CD4-positive, CD25-positive, alpha-beta regulatory T cell (primary cell): ENCODE measurements at places on chromosomes 16 and 17. TPM values are rescaled to one million over a fixed set of nuclear protein-coding genes. Genes with fewer than 3 reads are reported as not detected.

DNA sequence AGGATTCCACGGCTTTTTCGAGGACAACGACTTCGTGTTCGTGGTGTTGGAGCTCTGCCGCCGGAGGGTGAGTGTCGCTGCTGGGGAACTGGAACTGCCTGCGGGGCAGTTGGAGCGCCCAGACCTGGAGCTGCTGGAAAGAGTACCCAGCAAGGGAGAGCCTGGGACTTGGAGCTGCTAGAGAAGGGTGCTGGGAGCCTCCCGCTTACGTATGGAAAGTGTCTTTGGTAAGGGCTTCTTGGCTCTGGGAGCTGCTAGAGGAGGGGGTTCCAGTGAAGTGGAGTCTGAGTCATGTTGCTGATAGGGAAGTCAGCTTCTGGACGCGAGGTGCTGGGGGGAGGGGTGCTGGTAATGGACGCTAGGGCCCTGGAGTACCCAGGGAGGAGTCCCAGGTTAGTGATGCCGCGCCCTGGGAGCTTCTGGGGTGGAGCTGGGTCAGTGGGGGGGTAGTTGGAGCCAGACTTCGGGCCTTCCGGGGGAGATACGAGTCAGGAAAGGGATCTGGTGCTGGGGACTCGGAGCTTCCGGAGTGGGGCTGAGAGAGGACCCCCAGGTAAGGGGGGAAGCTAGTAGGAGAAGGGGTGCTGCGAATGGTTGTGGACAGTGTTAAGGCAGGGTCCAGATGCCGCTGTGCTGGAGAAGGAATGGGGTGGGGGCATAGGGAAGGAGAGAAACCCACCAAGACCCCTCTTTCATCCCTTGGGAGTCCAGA, 741 bp downstream of the PLK1 start:
- no peak overlapping the region for H3K27ac ChIP-seq
- no peak for DNase-seq
- peaks cover 27% of the 10 kb centered on the region for H3K4me1 ChIP-seq

GRCh38 chr16:87956365-87957231, 5.4 kb downstream of the BANP start:
- DNase-seq: peak; percentile 75
- H3K4me3 ChIP-seq: peak overlapping the region; percentile 76
- H3K4me1 ChIP-seq: peaks cover 93% of the 10 kb centered on the region
- H3K36me3 ChIP-seq: peaks cover 18% of the 10 kb centered on the region

MYOCD gene
- total RNA-seq: not detected

SLFN14 gene
- total RNA-seq: 0.57 TPM

DNA sequence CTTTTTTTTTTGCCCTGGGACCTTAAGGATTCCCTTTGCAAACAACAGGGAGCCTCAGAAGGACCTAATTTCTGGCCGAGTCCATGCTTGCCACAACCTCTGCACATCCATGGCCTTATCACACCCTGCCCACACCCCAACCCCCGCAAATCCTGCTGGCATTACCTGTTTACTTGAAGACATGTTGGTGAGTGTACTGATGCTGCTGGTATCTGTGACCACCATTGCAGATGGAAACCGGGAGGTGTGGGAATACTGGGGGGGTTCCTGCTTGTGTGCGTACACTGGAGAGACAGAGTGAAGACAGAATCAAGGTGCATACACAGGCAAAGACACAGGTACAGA, 46.0 kb downstream of the HNF1B start:
- H3K27ac ChIP-seq: no peak overlapping the region
- no peaks in the 10 kb centered on the region for H3K4me1 ChIP-seq
- no peaks in the 10 kb centered on the region for H3K36me3 ChIP-seq

- no peak overlapping the region for H3K4me3 ChIP-seq
- no peak overlapping the region for H3K27ac ChIP-seq
- no peak for DNase-seq
- H3K27me3 ChIP-seq: no peaks in the 10 kb centered on the region
Measured at GRCh38 chr16:50988441-50988840, 162.6 kb downstream of the SALL1 start.

- DNase-seq: no peak
- H3K4me3 ChIP-seq: peak overlapping the region; percentile 52
- no peaks in the 10 kb centered on the region for H3K36me3 ChIP-seq
- no peak overlapping the region for H3K27ac ChIP-seq
- no peaks in the 10 kb centered on the region for H3K27me3 ChIP-seq
Measured at GRCh38 chr17:64115822-64116534, 14.0 kb downstream of the ERN1 start.

GRCh38 chr16:12767897-12768296, 35.8 kb downstream of the CPPED1 start:
- H3K27ac ChIP-seq: no peak overlapping the region
- H3K36me3 ChIP-seq: no peaks in the 10 kb centered on the region
- H3K27me3 ChIP-seq: no peaks in the 10 kb centered on the region

DNA sequence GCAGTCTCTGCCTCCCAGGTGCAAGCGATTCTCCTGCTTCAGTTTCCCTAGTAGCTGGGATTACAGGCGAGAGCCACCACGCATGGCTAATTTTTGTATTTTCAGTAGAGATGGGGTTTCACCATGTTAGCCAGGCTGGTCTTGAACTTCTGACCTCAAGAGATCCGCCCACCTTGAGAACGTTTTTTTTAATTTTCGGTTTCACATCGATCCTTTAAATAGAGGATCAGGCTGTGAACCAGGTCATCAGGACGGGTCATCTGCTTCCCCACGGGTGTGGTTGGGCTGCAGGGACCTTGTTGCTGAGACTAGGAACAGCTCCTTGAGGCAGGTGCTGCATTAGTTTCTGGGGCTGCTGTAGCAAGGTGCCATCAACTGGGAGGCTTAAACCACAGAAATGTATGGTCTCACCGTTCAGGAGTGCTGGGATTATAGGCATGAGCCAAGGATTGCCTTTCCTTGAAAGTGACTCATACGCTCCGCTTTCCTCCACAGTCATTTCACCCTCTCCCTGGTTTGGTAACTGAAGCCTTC, 7.9 kb upstream of the NAGPA start:
- H3K4me1 ChIP-seq: no peaks in the 10 kb centered on the region
- H3K27me3 ChIP-seq: no peaks in the 10 kb centered on the region
- no peak overlapping the region for H3K27ac ChIP-seq
- DNase-seq: no peak

- H3K36me3 ChIP-seq: no peaks in the 10 kb centered on the region
- H3K4me1 ChIP-seq: no peaks in the 10 kb centered on the region
- DNase-seq: no peak
Measured at GRCh38 chr17:1752425-1753262, 9.2 kb upstream of the SERPINF1 start.

DNA sequence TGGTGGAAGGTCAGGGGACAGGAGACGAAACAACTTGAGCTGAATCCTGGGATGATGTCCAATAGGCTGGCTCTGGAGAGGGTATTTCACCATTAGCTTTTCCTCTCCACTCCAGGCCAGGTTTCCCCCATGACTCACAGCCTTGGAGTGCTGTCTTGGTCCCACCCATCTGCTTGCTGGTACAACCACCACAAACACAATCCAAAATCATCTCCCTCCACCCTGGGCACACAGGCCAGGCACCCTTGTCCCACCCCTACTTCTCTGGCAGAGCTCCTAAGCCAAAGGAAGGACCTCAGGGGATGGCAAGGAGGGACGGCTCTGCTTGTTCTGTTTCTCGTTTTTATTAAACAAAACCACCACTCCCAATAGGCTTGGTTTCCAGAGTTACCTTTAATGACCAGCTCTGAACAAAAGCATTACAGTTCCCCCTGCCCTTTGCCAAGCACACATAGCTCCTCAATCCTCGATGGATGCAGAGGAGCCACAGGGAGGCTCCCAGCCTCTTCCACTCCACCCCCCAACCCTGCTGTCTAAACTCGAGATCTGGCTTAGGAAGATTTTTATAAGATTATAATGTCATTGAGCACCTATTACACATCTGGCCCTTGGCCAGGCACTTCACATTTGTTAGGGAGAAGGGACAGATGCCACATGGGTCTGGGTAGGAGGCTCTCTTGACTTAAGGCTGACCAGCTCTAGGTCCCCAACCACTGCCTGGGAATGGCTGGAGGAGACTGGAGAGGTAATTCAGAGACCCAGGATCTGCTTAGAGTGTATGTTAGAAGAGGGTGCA, 13.3 kb downstream of the CAVIN1 start:
- peaks cover 10% of the 10 kb centered on the region for H3K4me1 ChIP-seq
- H3K27ac ChIP-seq: no peak overlapping the region
- no peak for DNase-seq
- no peaks in the 10 kb centered on the region for H3K36me3 ChIP-seq

- no peaks in the 10 kb centered on the region for H3K27me3 ChIP-seq
- H3K4me1 ChIP-seq: peaks cover 49% of the 10 kb centered on the region
- no peak overlapping the region for H3K4me3 ChIP-seq
- no peak overlapping the region for H3K27ac ChIP-seq
Measured at GRCh38 chr17:32516450-32516849, 29.7 kb downstream of the CDK5R1 start.

- no peak overlapping the region for H3K4me3 ChIP-seq
- DNase-seq: no peak
- H3K36me3 ChIP-seq: no peaks in the 10 kb centered on the region
Measured at GRCh38 chr16:57882792-57883191, 80.5 kb upstream of the KIFC3 start.

- no peak overlapping the region for H3K4me3 ChIP-seq
- DNase-seq: no peak
- H3K4me1 ChIP-seq: no peaks in the 10 kb centered on the region
Measured at GRCh38 chr17:19270347-19270703, 33.2 kb downstream of the EPN2 start.

DNA sequence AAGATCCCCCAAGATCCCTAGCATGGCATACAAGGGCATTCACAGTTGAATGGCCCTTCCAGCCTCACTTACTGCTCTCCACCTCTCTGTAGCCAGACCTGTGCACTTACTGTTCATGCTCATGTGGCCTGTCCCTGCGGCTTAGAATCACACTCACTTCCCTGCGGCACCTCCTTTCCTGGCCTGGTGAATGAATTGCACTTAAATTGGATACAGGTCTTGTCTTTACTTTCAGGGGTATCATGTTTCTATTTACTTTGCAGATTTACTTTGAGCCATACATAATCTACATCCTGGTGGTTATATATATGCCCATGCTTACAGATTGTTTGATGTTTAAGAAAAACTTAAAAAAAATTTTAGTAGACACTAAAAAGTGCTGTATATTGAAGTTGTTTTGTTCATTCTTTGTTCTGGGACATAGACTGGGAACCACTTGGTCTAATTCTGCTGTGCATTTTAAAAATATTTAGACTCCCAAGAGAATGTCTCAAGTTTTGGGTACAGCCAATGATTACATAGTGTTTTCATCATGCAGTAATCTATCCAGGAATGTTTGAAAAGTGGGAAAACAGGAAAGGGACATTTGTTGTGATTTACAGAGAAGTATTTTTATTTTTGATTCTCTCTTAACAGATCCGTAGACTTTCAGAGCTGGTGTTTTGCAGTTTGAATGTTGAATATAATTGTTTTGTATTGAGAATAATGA, 63.9 kb downstream of the NUP88 start:
- H3K4me1 ChIP-seq: no peaks in the 10 kb centered on the region
- DNase-seq: no peak
- no peaks in the 10 kb centered on the region for H3K27me3 ChIP-seq
- peaks cover 84% of the 10 kb centered on the region for H3K36me3 ChIP-seq
- no peak overlapping the region for H3K27ac ChIP-seq

DNA sequence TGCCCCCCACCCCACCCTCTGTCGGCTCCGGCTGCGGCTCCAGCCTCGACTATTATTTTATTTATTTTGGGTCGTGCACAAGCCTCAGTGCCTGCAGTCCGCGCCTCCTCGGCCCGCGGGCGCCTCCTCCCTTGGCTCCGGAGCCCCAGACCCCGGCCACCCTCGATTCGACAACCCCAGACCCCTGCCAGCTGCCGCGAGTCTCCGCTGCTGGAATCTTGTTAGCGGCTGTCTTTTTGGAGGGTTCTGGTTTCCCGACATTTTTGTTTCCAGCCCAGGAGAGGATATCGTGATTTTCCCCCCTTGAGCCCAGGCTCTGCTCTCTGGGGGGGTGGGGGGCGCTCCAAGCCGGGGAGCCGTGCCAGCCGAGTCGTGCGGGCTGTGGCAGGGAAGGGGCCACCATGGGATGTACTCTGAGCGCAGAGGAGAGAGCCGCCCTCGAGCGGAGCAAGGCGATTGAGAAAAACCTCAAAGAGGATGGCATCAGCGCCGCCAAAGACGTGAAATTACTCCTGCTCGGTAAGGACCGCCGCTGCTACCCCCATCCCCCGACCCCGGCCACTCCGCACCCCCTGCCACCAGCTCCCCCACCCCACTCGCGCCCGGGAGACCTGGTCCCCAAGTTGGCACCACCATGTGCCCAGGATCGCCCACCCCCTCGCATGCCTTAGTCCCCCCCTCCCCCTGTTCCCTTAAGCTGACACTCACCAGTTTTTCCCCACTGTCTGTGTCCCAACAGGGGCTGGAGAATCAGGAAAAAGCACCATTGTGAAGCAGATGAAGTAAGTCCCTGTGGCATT, 746 bp downstream of the GNAO1 start:
- no peaks in the 10 kb centered on the region for H3K36me3 ChIP-seq
- H3K27me3 ChIP-seq: peaks cover 44% of the 10 kb centered on the region
- DNase-seq: no peak
- no peak overlapping the region for H3K4me3 ChIP-seq

WBP2 gene
- 118 TPM for total RNA-seq

DNA sequence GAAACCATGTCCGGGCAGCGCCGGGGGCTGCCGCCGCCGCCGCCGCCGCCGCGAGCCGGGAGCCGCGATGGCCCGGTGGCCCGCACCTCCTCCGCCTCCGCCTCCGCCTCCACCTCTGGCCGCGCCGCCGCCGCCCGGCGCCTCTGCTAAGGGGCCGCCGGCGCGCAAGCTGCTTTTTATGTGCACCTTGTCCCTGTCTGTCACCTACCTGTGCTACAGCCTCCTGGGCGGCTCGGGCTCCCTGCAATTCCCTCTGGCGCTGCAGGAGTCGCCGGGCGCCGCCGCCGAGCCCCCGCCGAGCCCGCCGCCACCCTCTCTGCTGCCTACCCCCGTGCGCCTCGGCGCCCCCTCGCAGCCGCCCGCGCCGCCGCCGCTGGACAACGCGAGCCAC, 587 bp downstream of the HS3ST4 start:
- DNase-seq: no peak
- H3K27me3 ChIP-seq: peaks cover 37% of the 10 kb centered on the region
- no peak overlapping the region for H3K4me3 ChIP-seq
- H3K4me1 ChIP-seq: no peaks in the 10 kb centered on the region
- H3K27ac ChIP-seq: no peak overlapping the region

GRCh38 chr17:58215685-58216084, 3.4 kb downstream of the MKS1 start:
- no peaks in the 10 kb centered on the region for H3K27me3 ChIP-seq
- no peak overlapping the region for H3K4me3 ChIP-seq

SCGB1C2 gene
- not detected for total RNA-seq

TM4SF5 gene
- not detected for total RNA-seq

PTGES3L gene
- 1.5 TPM for total RNA-seq

DNA sequence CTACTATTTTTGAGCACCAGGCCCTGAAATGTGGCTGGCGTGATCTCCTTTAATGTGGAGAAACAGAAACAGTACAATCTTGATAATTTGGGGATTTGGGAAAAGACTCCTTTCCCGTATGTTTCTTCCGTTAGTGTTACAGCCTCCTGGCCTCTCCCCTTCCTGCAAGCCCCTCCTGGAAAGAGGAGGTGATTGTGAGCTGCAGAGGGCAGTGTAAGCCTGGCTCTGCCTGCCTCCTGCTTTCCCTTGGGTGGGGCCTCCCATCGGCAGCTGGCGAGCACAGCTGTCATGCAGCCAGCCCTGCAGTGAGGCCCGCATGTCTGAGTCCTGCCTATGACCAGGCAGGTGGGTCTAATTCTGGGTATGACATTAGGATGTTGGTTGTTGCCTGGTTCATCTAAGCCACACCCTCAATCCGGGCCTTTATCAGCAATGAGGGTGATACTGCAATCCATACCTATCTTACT, 48.7 kb upstream of the WSB1 start:
- H3K36me3 ChIP-seq: no peaks in the 10 kb centered on the region
- H3K27me3 ChIP-seq: peaks cover 2% of the 10 kb centered on the region
- DNase-seq: peak; percentile 26
- H3K4me1 ChIP-seq: no peaks in the 10 kb centered on the region
- H3K4me3 ChIP-seq: no peak overlapping the region
